ENCODE measurements at places on chromosomes 12 and 14. TPM values are rescaled to one million over a fixed set of nuclear protein-coding genes. Genes with fewer than 3 reads are reported as not detected.

- no peak overlapping the region for H3K27ac ChIP-seq
- peaks cover 5% of the 10 kb centered on the region for H3K36me3 ChIP-seq
- no peak overlapping the region for H3K4me3 ChIP-seq
- no peaks in the 10 kb centered on the region for H3K27me3 ChIP-seq
- no peaks in the 10 kb centered on the region for H3K4me1 ChIP-seq
Measured at GRCh38 chr12:50265770-50266524, 17.4 kb downstream of the LIMA1 start.

GRCh38 chr12:47032644-47033043 lies 46.8 kb upstream of the PCED1B start:
- H3K36me3 ChIP-seq, result no peaks in the 10 kb centered on the region
- DNase-seq, result no peak
- no peak overlapping the region for H3K4me3 ChIP-seq
- H3K4me1 ChIP-seq, result peaks cover 8% of the 10 kb centered on the region
- H3K27ac ChIP-seq, result no peak overlapping the region

DNA sequence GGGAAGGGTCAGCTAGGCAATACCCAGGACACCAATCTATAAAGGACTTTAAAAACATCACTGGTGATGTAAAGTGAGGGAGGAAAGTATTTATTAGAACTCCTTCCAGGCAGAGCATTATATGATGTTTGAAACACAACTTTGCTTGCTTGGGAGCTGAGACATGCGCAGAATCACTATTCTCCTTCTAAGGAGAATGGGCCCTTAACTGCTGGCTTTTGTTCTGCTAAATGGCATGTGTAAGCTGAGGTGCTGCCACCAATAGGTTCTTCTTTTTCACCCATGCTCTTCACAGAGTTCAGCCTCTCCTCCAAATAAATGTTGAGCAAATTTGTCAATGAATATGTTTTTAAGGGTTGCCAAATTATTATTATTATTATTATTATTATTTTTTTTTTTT lies 3.9 kb downstream of the STAC3 start:
- H3K36me3 ChIP-seq, result peaks cover 4% of the 10 kb centered on the region
- DNase-seq, result no peak
- no peak overlapping the region for H3K4me3 ChIP-seq
- peaks cover 6% of the 10 kb centered on the region for H3K27me3 ChIP-seq
- H3K27ac ChIP-seq, result no peak overlapping the region

- H3K27me3 ChIP-seq, result peaks cover 16% of the 10 kb centered on the region
- no peaks in the 10 kb centered on the region for H3K36me3 ChIP-seq
- H3K4me3 ChIP-seq, result no peak overlapping the region
- DNase-seq, result no peak
Measured at GRCh38 chr14:81579115-81579514, 45.5 kb upstream of the SEL1L start.

P2RX7 gene
- 14.4 TPM for total RNA-seq

CLEC2D gene
- 355 TPM for total RNA-seq

SPPL3 gene
- 21.3 TPM for total RNA-seq

STAC3 gene
- total RNA-seq, result 5.4 TPM

PRPH gene
- 0.35 TPM for total RNA-seq

All from activated CD8-positive, alpha-beta memory T cell treated with anti-CD3 and anti-CD28 coated beads, Interleukin-2, amount 10 ng/mL, durations not matched to agents 7 days and 5 days (primary cell).